ENCODE measurements at places on chromosomes 7 and 10.

DNA sequence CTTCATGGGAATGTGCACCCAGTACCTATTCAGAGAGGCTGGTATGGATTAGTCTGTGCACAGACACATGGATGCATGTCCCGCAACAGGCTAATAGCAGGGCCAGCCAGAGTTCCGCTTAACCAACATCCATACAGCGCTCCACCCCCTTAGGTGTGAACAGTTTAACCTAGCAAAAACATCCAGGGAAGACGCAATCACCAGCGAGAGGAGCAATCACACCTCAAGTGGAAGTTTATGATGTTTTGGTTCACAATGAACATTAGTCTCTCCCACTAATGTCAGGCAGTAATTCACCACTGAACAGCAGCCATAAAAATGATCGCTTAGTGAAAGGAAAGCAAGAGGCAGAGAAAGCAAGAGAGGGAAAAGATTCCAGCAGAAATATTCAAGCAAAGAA, 91.1 kb downstream of the PLXNA4 start:
- no peak for DNase-seq

GRCh38 chr7:127986581-127987521, 44.4 kb downstream of the LRRC4 start:
- DNase-seq, result no peak

DNA sequence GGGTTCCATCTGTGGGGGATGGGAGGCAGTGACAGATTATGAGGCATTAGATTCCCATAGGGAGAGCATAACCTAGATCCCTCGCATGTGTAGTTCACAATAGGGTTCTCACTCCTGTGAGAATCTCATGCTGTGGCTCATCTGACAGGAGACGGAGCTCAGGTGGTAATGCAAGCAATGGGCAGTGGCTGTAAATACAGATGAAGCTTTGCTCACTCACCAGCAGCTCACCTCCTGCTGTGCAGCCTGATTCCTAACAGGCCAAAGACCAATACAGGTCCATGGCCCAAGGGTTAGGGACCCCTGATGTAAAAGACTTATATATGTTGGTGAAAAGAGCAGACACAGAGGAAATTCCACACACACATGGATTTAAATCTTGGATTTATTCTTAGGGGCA, 370.2 kb downstream of the NRG3 start:
- DNase-seq, result no peak

GRCh38 chr7:158527495-158527894, 60.1 kb downstream of the PTPRN2 start:
- DNase-seq, result no peak

DNA sequence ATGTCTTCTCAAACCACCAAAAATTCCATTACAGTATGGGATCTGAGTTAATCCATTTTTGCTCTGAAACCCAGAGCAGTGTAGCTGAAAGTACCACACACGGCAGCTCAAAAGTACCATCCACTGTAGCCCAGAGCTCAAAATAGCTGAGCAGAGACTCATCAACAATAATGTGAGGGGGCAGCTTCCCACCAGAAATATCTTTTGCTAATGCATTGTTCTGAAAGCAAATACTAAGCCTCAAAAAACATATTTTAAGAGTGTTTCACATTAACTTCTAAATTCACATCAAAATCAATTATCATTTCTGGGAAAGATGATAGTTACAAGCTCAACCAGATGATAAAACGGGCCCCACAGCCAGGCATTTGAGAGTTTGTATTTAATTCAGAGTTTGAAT, 73.7 kb downstream of the ABLIM1 start:
- DNase-seq, result no peak

DNA sequence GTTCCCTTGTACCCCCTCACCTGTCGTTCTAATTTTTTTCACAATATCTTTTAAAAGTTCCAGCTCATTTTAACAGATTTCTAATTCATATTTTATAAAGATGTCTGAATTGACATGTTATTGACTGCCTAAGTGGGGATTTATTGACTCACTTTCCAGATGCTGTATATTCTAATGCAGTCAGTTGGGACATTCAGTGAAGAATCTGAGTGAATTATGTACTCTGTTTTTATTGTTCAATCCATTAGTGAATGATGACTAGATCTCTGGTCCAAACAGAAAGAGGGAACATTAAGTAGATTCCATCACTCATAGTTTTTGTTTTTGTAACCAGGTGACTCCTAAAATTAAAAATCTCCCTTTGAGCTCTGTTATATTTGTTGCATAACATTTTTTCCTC, 54.3 kb downstream of the LOXL4 start:
- no peak for DNase-seq

GRCh38 chr10:113549856-113550255, 3.0 kb upstream of the HABP2 start:
- no peak for DNase-seq

DNA sequence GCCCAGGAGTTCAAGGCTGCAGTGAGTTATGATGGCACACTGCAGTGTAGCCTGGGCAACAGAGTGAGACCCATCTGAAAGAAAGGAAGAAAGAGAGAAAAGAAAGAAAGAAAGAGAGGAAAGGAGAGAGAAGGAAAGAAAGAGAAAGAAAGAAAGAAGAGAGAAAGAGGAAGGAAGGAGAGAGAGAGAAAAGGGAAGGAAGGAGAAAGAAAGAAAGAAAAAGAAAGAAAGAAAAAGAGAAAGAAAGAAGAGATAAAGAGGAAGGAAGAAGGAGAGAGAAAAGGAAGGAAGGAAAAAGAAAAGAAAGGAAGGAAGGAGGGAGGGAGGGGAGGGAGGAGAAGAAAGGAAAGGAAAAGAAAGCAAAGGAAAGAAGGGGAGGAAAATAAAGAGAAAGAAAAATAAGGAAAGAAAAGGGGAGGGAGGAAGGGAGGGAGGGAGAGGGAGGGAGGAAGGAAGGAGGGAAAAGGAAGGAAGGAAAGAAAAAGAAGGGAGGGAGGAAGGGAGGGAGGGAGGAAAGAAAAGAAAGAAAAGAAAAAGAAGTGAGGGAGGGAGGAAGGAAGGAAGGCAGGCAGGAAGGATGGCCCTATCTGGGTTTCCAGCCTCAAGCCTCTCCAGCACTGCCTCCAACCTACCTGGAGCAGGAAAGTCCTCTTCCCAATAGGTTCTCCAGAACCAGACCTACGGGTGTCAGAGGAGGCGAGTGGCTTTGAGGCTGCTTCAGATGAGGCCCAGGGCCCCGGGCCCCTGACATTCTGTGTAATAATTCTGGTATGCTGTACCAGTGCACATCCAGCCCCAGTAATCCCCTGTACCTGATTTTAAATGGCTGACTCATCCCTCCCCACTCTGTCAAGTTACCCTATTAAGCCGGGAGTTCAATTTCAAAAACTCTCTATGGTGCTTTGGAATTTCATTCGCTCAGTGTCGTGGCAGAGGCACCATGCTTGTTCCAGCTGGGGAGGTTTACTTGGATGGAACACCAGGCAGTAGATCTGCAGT, 6.8 kb upstream of the PARD3 start:
- peak; percentile 22 for DNase-seq

DNA sequence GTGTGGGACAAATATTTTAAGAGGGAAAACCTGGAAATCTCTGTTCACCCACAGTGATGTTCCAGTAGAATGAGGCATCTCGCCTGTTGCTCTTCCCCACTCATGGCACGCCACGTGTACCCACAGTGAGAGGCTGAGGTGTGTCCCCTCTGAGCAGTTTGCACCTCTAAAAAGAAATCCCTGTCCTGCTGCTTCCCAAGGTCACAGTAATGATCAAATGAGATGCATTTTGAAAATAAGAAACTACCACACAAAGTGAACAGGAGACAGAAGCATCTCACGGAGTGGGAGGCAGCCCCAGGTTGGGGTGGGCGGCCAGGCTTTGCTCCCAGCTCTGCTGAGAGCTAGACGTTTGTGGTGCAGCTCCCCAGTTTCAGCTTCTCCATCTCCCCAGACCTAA, 12.4 kb upstream of the ZNF777 start:
- DNase-seq, result no peak

- no peak for DNase-seq
Measured at GRCh38 chr10:34817054-34817453, 2.0 kb upstream of the PARD3 start.

DNA sequence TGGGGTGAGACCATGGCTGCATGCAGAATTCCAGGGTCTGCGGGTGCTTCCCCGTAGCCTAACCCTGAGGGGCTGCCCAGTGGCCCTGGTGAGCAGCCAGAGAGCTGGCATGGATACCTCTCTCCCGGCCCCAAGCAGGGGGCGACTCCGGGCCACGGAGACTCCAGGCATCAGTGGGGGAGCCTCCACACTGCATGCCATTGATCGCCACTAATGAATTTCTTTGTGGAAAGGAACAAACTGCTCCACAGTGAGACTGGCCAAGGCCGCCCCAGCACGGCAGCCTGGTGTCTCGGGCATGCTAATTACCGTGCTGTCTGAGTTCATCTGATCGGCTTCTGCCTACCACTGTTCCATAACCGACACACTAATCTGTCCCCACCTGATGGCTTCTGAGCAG, 184.4 kb downstream of the GRID1 start:
- no peak for DNase-seq

DNA sequence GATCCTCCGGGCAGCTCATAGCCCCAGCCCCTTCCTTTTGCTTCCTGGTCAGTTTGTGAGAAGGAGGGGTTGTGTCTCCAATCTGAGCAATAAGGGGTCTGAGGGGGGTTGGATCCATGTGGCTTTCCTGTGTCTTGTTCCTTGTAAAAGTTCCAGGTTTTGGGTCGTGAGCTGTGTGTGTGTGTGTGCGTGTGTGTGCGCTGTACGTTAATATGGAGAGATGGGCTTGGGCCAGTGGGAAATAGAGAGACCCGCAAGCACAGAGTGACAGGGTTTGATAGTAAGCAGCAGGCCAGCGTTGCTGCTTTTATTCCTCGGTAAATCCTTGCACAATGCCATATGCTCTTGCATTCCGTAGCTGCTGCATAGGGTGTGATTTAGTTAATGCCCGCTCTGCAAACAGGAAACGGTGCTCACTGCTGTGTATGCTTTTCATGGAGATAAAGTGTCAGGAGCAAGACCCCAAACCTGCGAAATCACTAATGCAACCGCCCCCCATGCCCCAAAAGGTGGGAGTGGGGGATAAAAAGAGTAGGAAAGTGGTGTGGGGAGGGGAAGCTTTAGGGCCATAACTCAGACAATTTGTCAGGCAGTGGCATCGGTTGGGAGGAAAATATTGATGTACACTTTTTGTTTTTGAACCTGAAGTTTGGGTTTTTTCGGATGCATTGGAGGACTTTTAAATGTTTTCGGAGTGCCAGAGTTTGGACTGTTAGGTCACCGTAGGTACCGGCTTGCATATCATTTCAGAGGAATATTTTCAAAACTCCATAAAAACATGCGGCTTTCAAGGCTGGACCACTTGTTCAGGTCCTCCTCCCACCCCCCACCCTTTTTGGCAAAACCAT, 108.7 kb downstream of the TCF7L2 start:
- DNase-seq, result no peak
